SK-N-SH treated with all-trans-retinoic acid at 6 μM for 48 hours (cell line): ENCODE measurements at places on chromosomes 6 and 20.

GRCh38 chr6:7188492-7188891 is 80.7 kb downstream of the RREB1 start:
- no peak for ATAC-seq

GRCh38 chr6:89775150-89775549 is 44.4 kb downstream of the MDN1 start:
- no peak for ATAC-seq

DNA sequence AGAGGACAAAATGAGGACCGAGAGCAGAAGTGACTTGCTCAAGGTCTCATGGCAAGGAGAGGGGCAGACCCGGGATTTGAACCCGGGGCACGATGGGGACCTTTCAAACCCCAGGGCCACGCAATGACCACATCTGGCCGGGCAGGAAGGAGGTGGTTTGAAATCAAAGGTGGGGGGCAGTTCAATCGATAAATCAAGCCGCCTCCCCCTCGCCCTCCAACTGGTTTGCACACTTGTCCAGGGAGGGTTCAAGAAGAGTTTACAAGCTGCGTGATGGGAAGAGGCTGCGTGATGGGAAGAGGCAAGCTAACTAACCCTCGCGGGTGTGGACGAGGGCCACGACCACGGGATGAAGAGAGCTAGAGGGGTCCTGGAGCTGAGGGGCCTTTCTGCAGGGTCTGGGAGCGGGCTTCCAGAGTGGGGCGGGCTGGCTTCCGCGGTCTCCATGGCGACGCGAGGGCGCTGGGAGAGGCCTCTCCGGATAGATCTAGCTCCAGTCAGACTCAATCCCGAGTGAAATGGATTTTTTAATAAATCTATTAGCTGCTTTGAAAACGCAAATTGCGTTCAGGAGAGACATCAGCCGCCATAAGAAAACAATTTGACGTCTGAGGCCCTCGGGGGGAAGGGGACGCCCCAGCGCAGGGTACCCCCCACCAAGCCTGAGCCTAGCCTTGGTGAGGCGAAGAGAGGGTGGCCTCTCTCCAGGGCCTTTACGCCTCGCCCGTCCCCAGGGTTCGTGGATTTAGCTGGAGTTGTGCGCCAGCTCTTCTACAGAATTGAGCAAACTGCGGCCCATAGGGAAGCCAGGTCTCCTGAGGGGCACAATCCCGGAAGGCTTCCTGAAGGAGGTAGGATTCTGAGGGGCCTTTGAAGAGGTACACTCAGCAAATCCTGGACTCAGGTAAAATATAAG is 143.9 kb downstream of the GRM4 start:
- ATAC-seq: no peak

DNA sequence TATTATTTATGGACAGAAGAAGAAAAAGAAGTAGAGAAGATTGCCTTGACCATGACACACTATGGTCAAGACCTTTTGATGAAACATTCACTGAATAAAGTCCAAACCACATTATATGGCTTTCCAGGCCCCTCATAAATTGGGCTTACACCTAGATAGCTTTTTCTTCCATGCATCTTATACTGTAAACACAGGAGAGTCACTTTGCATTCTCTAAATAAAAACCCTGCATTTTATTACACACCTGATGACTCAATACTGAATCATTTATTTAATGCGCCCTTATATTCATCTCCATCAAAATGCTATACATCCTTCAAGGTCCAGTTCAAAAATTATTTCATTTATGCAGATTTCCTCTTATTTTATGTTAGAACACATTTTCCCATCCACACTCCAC is 78.0 kb downstream of the COL21A1 start:
- ATAC-seq: no peak

GRCh38 chr6:135686784-135687301 is 164.7 kb upstream of the PDE7B start:
- no peak for ATAC-seq

GRCh38 chr20:64080013-64080812 is at the start of gene OPRL1:
Gene OPRL1, plus strand, starts transcription at chr20:64080082. Its CDS starts 12,639 bp downstream, at chr20:64092721.
- ATAC-seq: no peak; the same call in none of the 3 replicates

DNA sequence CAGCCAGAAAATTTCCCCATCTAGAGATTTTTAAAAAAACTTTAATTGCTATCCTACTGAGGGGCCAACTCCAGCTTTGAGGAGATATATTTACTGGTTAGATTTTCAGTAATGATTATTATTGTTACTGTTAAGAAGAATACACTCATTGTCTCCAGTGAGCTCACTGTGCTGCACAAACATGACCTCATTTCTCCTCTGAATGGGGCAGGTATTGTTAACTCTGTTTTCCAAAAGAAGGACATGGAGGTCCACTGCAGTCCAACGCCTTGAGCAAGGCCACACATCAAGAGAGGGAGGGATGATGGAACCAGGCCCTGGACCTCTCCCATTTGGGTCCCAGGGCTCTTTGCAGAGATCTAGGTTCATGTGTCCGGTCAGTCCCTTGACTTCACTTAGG is 13.9 kb upstream of the SCUBE3 start:
- no peak for ATAC-seq

GRCh38 chr6:52557389-52558265 is 19.2 kb downstream of the TRAM2 start:
- ATAC-seq: no peak
